ENCODE measurements at places on chromosomes 7 and 10.
A peak's percentile ranks its signal among the peaks of the same experiment; 100 is the strongest.

DNA sequence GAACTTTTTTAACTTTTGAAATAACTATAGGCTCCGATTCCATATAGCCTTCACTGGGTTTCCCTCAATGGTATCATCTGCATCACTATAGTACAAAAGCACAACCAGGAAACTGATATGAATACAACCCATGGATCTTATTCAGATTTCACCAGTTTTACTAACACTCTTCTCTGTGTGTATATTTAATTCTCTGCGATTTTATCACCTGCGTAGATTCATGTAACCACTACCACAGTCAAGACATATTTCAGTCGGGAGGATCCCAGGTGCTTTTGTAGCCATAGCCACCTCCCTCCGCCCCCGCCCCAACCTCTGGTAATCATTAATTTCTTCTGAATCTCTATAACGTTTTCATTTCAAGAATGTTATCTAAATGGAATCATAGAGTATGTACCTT is 82.8 kb upstream of the C7orf33 start:
- no peak for DNase-seq

GRCh38 chr10:22230158-22230833 is 12.5 kb upstream of the EBLN1 start:
- peak; percentile 77 for DNase-seq

- no peak for DNase-seq
These were observed 94.5 kb downstream of the ZNF33B start for GRCh38 chr10:42543840-42544372.

- DNase-seq: no peak
These were observed 235.7 kb upstream of the SEMA3C start for GRCh38 chr7:81154565-81154964.

DNA sequence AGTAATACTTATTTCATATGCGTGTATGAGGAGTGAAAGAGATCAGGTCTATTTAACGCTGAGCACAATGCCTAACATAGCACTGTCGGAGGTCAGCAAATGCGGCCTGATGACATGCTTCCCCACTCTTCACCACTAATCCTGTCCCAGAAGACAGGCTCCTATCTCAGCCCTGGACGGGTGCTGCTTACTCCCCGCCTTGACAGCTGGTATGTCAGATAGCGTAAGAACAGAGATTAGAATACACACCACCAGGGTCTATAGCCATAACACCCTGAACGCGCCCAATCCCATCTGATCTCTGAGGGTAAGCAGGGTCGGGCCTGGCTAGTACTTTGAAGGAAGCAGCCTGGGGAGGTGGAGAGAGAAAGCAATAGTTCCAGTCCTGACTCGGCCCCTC is 32.3 kb upstream of the TM9SF3 start:
- no peak for DNase-seq

DNA sequence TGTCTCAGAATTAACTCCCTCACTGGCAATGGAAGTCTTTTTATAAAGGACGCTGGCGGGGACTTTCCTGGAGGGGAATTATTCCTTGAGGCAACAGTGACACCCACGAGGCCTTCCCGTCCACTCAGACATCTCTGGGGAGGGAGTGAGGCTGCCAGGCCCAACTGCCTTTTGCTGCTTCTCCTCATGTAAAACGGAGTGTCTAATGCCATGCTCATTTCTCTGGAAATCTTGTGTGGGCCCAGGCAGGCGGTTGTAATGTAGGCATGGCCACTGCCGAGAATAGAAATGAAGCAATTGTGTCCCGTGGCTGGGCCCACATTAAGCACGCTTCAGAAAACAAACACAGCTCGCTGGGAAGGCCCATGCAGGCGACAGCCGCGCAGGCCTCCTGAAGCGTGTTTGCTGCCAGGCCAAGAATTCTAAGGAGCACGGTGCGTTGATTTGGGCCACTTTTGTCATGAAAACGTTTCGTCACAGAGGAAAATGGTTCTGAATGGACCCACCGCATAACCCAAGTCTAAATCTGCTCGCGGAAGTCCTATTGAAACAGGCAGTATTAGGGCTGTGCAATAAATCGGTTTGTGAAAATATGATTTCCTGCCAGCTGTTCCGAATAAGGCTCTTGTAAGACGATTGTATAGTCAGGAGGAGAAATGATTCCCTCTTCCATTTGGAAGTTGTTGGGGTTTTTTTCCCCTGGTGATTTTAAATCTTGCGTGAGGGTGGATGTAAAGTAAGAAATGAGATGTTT is 104.2 kb upstream of the CHST15 start:
- DNase-seq: no peak

DNA sequence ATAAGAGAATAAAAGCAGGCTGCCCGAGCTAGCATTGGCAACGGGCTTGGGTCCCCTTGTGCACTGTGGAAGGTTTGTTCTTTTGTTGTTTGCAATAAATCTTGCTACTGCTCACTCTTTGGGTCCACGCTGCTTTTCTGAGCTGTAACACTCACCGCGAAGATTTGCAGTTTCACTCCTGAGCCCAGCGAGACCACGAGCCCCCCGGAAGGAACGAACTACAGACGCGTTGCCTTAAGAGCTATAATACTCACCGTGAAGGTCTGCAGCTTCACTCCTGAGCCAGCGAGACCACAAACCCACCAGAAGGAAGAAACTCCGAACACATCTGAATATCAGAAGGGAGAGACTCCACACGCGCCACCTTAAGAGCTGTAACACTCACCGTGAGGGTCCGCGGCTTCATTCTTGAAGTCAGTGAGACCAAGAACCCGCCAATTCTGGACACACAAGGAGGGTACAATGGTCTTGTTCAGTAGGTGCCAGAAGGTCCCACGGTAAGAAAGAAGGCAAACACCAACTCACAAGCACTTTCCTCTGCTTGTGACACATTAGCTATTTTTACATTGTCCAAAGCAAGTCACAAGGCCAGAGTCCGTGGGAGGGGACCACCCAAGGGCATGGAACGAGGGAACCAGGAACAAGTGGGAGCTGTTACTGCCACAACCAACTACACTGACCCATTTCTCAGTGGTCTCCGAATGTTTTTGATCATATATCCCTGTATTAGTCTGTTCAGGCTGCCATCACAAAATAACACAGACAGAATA is 29.2 kb upstream of the CACUL1 start:
- DNase-seq: no peak

- DNase-seq: no peak
These were observed 4.3 kb upstream of the GPNMB start for GRCh38 chr7:23242321-23242720.

- DNase-seq: no peak
These were observed 769.9 kb downstream of the MAGI2 start for GRCh38 chr7:78683566-78683965.

DNA sequence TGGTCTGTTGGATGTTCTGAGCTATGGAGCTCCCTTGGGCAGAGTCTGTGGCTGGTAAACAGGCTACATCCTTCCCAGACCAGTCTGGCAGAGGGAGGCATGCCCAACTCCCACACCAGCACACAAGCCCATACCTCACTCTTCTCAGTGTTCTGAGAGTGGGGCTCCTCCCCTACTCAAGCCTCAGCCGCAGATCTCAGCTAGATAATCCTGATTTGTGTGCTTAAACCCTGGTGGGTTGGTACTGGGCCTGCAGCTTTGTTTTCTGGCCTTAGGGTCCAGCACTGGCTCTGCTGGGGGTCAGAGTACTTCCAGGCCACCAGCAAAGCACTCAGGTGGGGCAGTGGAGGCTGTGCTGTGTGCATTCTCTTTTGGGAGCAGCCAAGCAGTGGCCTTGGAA is 70.4 kb downstream of the MGAM2 start:
- no peak for DNase-seq

DNA sequence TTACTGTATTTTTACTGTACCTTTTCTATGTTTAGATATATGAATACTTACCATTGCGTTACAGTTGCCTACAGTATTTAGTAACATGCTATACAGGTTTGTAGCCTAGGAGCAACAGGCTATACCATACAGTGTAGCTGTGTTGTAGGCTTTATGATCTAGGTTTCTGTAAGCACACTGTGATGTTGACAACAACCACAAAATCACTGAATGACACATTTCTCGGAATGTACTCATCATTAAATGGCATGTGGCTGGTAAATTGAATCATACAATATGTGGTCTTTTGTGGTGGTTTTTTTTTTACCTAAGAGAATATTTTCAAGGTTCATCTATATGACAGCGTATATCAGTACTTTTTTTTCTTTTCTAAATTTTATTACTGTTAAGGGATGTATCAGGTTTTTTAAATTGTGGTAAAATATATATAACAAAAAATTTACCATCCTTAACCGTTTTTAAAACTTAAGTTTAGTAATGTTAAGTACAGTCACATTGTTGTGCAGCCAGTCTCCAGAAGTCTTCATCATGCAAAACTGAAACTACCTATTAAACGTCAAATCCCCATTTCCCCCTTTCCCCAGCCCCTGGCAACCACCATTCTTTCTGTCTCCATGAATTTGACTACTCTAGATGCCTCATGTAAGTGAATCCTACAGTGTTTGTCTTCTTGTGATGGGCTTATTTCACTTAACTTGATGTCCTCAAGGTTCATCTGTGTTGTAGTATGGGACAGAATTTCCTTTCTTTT is 21.5 kb downstream of the BTAF1 start:
- DNase-seq: no peak

DNA sequence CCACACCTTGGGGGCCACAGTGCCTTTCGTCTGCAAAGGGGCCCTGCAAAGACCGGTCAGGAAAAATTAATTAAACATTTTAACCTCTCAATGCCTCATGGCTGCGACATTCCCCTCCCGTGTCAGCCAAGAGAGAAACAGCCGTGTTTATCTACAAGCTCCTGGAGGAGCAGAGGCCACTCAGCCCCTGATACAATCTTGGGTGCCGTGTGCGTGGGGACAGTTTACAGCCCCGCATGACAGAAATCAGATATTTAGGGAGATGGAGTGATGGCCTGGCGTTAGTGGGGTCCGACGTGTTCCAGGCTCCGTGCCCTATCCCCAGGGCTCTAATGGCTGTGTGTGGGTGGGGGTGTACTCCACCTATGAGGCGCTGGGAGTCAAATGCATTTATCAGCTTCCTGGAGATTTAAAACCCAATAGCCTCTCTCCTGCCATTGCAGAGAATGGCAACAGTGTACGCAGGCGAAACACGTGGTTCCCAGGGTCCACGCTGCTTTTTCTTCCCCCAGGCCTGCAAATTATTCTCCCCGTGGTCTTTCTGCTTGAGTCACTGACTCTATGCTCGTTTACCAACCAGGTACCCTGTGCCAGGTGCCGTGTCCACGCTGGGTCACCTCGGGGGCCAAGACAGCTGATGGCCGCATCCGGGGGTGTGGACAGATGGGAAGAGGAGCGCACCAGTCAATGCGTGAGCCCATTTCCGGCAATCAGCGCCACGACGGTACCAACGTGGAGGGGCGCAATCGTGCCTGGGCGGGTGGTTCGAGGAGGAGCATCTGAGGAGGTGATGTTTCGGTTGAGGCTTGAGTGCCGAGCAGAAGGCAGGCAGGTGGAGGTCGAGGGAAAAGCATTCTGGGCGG is 26.6 kb upstream of the PSMG3 start:
- no peak for DNase-seq

DNA sequence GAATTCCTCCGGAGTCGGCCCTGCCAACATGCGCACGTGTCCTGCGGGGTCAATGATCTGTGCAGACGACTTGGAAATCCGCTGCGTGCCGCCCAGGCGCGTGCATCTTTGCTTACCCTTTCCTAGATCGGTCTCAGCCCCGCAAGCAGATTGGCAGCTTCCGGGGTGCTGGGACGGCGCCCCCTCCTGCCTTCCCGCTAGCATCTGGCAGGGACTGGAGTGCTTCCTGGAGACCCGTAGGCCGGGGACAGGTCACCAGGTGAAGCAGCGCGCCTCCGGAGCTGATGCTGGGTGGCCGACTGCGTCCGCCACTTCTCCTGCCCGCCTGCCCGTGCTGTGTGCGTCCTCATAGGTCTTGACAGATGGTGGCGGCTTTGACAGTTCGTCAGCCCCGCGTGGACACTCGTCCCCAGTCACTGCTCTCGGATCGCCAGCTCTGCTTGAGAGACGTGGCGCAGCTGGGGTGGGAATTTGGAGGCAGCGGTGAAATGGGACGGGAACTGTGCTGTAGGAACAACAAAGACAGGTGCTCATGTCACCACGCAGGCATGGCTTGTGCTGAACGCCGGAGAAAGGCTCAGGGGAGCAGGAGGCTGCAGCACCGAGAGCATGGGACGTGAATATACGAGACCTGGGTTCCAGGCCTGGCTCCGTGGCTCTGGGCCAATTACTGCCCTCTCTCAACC is 21.9 kb upstream of the KCNK18 start:
- peak; percentile 64 for DNase-seq

DNA sequence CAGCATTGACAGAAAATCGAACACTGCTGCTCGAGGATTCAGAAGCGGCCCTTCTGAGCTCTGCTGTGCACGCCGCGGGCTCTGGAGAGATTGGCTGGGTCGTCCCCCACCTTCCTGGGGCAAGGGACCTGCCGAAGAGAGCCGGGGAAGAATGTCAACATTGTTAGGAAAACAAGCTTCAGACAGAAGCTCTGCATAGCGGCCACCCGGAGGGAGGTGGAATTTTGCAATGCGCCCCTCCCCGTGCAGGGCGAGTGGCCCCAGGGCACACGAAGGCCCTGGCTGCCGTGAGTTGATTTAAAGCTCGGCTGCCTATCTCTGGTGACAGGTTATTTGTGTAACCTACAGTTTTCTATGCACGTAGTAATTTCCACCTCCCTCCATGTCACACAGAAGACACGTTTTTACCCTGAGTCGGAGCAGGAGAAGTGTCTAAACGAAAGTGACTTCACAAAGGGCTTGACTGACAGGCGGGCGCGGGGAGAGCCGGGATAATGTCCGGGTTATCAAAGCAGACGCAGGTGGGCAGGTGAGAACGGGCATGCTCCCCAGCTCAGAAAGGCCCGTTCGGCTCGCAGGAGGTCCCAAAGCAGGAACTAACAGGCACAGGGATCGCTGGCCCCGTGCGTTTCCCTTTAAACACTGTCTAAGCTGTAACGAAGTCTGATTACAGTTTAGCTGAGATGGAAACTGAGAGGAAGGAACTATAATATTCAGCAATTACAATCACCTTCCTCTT is 84.6 kb downstream of the PDGFA start:
- no peak for DNase-seq

DNA sequence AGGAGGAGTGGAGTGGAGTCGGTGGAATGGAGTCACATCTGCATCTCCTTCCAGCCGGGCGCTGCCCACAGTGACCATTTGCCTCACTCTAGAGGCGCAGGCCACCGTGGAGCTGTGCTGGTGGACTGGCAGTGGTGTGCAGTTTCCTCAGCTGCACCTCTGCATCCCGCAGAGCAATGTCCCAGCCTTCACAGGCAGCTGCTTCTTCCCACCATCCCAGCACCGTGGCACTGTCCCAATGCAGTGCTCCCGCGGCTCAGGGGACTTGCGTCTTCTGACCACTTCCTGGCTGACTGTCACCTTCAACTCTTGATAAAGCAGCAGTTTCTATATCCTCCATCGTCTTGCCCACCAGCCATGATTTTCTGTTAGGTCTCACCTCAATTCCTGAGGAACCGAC is 90.3 kb upstream of the SFMBT2 start:
- DNase-seq: no peak

Data from Kasumi-1 (cell line).